ENCODE measurements at places on chromosomes 1 and 21.

DNA sequence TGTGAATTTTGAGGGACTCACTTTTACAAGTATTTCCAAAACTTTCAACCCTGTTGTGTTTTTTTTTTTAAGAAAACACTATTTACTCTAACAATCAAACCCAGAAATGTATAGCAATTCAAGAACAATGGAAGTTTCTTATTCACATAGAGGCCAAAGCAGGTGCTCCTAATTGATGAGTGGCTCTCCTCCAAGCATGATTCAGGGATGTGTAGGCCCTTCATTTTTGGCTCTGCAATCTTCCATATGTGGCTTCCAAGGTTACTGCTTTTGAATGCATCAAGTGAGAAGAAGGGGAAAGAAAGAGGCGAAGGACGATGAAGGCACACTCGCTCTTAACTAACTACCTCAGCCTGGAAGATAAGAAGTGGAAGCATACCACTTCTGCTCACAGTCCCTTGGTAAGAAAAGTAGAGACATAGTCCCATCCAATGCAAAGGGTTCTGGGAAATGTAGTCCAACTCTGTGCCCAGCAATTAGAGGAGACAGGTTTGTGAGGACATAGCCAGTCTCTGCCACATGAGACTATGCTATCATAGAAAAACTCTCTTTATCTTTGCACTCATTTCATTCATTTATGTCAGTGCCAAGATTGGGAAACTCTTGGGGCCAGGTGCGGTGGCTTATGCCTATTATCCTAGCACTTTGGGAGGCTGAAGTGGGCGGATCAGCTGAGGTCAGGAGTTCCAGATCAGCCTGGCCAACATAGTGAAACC, 46.0 kb downstream of the OPTC start:
- no peak for DNase-seq

GRCh38 chr1:41469706-41470105, 14.8 kb downstream of the EDN2 start:
- DNase-seq = no peak

DNA sequence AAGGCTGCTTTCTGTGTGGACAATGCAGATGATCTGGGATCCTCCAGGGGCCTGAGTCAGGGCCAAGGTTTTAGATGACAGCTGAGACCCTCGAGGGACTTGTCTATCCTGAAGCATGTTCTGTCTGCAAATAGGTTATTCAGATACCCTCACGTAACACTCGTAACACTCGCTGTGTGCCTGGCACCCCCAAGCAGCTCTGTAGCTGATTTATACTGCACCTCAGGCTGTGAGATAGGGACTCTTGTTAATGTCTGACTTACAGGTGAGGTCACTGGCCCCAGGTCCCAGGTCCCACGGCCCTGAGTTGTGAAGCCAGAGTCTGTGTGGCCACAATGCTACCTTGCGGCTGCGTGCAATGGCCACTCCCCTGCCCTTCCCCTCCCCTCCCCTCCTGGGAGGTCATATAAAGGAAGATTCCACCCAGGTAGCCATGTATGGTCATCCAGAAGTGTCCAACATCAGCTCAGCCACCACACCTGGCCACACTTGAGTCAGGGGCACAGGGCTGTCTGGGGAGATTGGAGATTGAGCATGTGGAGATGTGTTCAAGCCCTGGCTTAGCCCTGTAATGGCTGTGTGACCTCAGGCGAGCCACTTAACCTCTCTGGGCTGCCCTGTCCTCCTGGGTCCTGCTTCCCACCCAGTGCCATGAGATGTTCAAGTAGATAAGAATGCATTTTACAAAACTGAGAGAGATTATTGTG, 687.7 kb downstream of the MATN1 start:
- DNase-seq = no peak

DNA sequence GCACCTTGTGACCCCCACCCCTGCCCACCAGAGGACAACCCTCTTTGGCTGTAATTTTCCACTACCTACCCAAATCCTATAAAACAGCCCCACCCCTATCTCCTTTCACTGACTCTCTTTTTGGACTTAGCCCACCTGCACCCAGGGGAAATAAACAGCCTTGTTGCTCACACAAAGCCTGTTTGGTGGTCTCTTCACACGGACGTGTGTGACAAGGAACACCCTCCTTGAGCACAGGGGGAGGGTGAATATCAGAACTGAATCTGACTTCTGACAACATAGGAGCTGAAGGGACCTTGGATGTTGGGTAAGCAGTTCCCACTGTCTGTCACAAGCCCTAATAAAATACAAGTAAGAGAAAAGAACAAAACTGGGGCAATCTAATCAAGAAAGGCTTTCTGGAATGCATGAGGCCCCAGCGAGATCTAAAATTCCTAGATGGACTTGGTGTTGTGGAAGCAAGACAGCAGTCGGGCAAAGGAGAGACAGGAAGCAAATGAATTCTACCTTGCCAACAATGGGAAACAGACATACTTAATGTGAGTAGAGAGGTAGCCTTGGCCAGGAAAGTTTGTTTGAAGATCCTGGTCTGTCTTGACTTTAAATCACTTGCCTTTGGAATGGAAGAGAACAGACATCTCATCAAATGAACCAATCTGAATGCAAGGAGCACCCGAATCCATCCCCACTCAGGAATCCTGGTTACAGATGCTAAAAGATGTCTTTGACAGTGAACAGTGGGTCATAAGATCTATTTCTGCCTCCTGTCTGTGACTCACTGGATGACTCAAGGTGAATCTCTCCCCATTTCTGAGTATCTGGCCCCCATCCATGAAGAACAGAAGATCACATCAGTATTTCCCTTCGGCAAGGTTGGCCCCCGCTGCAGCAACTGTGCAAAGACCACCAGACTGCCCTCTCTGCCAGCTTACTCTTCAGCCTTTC, 53.3 kb downstream of the OLFML3 start:
- DNase-seq = no peak

DNA sequence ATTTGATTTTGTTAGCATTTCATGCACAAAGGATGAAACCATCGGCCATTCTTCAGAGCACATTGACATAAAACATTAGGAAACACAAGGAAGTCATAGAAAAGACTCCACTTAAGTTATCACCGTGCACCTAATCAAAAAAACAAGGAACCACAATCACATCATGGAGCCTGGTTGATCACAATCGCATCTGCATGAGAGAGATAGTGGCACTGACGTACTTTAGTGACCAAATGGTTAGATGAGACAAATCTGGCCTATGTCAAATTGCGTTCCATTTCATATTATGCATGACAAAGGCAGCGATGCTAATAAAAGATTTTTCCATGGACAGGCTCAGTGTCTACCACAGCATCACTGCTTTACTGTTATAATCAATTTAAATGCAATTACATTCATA, 571.8 kb upstream of the ADGRL2 start:
- no peak for DNase-seq

DNA sequence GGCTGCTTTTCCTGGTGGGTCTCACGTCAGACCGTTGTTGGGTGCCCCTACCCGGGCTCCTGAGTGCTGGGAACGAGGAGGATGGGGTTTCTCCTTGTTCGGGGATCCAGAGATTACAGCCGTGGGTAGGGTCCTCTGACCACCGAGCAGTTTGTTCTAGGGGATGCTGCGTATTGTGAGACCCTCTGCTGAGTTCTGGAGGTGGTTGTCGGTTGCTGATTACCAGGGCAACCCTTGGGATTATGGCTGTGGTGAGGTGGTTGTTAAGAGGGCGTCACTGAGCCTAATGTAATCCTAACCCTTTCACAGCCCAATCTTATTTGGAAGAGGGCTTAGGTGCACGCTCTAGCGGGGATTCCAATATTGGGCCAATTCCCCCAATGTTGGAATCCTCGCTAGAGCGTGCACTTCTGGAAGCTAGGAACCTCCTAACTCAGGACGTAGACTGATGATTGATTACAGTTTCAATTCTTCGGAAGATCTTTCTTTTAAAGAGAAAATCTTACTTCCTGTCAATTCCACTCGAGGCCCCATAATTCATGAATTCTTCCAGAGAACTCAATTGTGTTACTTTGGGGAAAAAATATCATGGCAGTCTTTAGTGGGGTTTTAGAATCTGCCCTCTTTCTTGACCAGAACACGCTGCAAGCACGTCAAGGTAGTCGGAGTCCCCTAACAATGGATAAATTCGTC, 483 bp downstream of the TCEANC2 start:
- DNase-seq = no peak

Measured in stimulated activated CD4-positive, alpha-beta T cell treated with anti-CD3 and anti-CD28 coated beads, Interleukin-15, amount 100 ng/mL, for 1 hour (primary cell).